ENCODE measurements at places on chromosomes 12 and 14. TPM values are rescaled to one million over a fixed set of nuclear protein-coding genes. Genes with fewer than 3 reads are reported as not detected.

GRCh38 chr12:61860451-61860850 lies 399.8 kb upstream of the USP15 start:
- H3K36me3 ChIP-seq = no peaks in the 10 kb centered on the region
- no peak overlapping the region for H3K27ac ChIP-seq
- no peaks in the 10 kb centered on the region for H3K27me3 ChIP-seq
- no peak for DNase-seq
- H3K4me3 ChIP-seq = no peak overlapping the region

LEMD3 gene
- total RNA-seq = 55.6 TPM

DNA sequence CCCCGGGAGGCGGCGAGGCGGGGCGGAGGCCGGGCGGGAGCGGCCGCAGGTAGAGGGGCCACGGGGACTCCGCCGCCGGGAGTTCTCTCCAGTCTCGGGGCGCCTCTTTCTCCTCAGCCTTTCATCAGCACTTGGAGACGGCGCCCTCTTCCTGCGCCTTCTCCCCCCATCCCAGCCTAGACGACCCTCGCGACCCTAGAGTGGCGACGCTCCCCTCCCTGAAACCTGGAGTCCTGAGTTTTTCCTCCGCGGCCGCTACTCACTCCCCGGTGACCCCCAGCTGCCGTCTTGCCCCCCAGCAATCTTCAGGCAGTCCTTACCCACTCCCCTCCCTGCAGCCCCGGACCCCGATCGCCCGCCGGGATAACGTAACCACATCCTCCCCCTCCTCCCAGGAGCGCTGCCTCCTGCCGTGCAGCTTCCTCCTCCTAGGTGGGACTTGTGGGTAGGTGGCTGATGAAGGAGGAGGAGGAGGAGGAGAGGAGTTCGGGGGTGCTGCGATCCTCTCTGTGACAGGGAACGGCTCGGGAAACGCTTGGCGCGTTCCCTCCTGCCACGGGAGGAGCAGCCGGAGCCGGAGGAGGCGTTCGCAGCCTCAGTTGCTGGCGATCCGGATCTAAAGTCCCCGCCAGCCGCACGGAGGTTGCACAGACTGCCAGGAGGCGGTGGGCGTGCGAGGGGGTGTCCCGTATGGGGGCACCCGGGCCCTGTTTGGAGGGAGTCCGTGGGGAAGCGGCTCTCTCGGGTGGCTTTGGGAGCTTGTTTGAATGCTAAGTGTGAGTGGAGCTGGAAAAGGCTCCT lies 891 bp downstream of the PLEKHA5 start:
- H3K27me3 ChIP-seq = no peaks in the 10 kb centered on the region
- no peaks in the 10 kb centered on the region for H3K4me1 ChIP-seq
- peak overlapping the region; percentile 93 for H3K4me3 ChIP-seq
- H3K36me3 ChIP-seq = no peaks in the 10 kb centered on the region
- H3K27ac ChIP-seq = peak overlapping the region; percentile 94

DNA sequence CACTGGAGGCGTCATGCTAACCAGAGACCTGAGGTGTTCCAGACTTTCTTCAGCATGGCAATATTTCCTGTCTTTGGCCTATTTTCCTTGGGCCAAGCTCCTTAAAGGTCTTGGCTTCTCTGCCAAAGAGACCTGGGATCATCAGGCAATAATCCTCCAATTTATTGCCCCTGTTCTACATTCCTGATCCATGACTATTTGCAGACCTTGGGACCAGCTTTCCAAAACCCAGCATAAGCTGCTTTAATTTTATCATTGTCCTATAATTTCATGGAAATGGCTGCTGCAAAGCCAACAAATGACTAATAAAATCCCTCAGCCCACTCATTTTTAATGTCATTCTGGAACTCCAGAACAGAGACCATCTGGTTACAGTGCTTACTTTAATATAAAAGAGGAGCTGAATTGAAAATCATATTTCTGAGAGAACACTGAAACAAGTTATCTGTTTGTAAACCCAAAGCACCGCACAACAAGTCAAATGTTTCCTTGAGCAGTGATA lies 166.9 kb upstream of the BTG1 start:
- DNase-seq = no peak
- H3K27ac ChIP-seq = no peak overlapping the region
- no peaks in the 10 kb centered on the region for H3K36me3 ChIP-seq
- H3K27me3 ChIP-seq = no peaks in the 10 kb centered on the region

CFAP54 gene
- total RNA-seq = 0.68 TPM
